Stimulated activated CD4-positive, alpha-beta T cell treated with anti-CD3 and anti-CD28 coated beads, TNF-alpha, amount 100 ng/mL, for 1 hour (primary cell): ENCODE measurements at places on chromosomes 16 and 17.

DNA sequence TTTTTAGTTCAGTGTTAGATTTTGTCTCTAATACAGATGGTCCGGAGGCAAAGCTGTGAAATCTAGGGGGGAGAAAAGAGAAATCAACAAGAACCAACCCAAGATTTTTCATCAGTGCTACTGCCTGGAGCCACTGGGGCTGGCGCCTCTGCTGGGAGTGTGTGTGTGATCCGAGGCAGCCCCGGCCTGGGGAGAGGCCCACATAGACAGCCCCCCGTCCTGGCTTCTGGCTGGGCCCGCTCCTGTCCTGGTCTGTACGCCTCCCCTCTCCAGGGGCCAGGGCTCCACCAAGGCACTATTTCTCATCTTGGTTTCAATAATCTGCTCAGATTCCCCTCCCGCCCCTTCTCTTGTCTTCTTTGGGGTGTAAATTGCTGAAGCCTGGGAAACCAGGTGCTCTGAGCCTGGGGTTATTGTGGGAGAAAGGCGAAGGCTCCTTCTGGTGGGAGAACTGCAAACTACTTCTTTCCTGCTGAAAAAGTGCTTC is 7.8 kb downstream of the BAHCC1 start:
- DNase-seq, result no peak

DNA sequence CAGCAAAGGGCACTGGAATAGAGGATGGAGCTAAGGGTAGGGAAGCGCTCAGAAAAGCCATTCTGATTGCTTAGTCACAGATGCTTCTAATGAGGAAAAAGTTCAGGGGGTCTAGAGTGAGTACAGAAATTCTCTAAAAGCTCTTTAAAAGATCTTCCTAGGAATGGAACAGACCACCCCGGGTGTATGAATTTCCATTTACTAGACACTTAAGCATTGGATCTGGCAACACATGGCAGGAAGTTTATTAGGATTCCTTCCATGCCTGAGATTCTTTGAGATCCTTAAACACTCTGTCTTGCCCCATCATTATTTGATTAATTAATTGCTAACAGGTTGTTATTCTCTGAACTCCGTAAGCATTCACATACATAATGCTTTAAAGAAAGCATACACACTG is 8.5 kb downstream of the KRTAP9-7 start:
- no peak for DNase-seq

- DNase-seq, result no peak
Observed at GRCh38 chr17:61492759-61493526, 40.7 kb downstream of the TBX4 start.

GRCh38 chr16:28300327-28300726 is 8.0 kb downstream of the SBK1 start:
- DNase-seq, result no peak

DNA sequence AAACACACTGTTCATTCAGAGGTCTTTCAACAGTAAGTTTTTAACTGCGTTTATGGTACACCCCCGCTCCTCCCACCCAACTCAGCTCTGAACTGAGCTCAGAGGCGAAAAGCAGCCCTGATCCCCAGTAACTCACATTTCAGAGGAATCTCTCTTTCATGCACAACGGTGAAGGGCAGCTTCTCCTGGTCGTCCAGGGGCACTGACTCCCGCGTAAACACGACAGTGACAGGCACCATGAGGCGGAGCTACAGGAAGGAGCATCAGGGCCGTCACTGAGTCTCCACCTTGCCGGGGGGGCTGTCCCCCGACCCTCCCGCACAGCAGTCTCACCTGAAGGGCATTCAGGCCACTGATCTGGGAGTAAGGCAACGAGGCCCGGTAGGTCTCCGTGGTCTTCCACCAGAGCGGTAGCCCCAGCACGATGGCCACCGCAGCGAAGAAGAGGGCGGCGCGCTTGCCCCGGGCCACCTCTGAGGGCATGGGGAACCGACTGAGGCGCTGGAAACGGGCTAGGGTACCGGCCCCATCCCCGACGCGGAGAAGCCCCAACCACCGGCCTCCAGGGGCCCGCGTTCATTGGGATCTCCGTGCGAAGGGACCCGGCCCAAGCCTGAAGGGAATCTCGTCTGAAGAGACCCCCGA is 486 bp downstream of the PIGS start:
- no peak for DNase-seq

- DNase-seq, result no peak
Observed at GRCh38 chr16:81635063-81635937, 143.8 kb upstream of the PLCG2 start.

DNA sequence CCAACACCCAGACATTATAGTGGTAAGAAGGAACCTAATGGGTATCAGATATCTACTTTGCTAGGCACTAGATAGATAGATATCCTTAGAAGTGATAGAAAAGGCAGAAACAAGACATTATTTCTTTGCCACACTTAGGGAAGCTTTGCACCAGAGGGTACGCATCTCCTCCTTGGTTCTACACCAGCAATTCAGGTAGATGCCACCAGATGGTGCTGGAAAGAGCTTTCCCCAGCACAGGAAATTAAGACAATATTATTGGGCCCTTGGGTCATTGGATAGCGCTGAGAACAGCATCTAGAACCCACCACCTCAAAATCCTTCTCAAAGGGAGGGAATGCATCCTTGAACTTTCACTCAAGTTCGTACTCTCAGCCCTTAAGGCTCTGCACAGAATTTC is 173.8 kb upstream of the CCL2 start:
- DNase-seq, result no peak

DNA sequence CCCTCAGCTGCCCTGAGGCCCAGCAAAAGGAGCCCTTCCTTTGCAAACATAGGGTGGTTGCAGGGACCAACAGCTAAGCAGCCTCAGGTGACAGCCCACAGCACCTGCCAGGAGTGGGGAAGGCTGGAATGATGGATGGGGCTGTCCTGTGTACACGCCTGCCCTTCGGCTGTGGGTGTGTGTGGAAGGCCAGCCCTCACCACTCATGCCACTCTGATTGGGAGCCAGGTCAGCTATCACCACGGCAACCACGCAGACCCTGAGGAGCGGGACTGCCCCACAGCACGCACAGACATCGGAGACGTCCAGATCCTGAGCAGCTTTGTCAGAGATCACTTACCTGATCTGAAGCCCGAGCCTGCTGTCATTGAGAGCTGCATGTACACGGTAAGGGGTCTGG is 11.9 kb downstream of the PIPOX start:
- no peak for DNase-seq

- DNase-seq, result peak; percentile 54
Observed at GRCh38 chr17:7915611-7916384, at the start of gene RNF227. Gene RNF227, minus strand, starts transcription at chr17:7916289. Its CDS starts 94 bp downstream, at chr17:7916195.

- DNase-seq, result no peak
Observed at GRCh38 chr17:48543854-48544348, 1.0 kb downstream of the HOXB2 start.

GRCh38 chr17:67672592-67673335 is 45.0 kb upstream of the NOL11 start:
- DNase-seq, result no peak

DNA sequence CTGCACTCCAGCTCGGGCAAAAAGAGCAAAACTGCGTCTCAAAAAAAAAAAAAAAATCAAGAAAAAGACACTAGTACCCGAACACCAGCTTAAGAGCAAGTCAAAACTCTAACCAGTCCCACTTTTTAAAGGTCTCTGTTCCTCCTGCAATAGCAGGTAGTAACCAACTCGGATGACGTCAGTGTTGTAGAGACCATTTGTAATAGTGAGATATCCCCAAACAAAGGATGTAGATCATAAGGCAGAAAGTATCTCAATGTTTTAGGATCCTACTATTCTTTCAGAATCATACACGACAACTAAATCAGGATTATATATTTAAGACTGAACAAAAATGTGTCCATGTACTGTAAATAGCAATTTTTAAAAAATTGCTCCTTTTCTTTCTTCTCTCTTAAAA is 2.4 kb downstream of the JPT1 start:
- DNase-seq, result no peak

DNA sequence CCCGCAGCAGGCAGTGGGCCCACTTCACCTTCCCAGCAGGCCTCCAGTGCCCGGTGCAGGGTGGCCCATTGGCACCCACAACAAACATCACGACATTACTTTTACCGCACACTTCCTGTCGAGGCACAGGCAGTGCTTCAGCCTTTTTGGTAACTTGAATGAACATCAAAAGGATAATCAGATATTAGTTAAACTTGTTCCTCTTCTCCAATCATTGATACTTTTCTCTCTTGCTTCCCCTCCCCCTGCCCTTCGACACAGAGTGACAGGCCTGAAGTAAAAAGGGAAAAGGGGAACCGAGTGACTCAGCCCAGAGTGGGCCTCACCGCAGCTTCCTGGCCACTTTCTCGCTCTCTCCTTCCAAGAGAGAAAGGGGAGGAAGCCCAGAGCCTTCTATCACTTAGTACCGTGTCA is 507.0 kb downstream of the MAF start:
- no peak for DNase-seq

- no peak for DNase-seq
Observed at GRCh38 chr16:66318505-66318904, 48.0 kb upstream of the CDH5 start.

GRCh38 chr16:62814891-62815290 is 778.7 kb upstream of the CDH8 start:
- no peak for DNase-seq

DNA sequence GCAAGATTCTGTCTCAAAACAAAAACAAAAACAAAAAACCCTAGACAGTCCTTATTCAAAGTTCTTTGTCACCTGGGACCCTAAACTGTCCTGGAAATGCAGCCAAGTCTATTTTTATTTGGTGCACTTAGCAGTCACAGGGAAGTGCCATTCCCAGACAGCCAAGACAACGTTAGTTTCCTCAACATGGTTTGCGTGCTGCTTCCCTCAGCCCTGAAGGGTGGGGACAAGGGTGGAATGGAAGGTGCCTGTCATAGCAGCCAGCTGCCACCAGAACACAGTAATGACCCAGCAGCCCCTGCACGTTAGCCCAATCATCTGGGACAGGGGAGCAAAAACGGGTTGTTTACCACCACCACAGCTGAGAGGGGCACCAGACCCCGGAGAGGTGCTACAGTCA is 16.9 kb downstream of the CREBBP start:
- no peak for DNase-seq

GRCh38 chr16:15523939-15524338 is 89.6 kb downstream of the BMERB1 start:
- no peak for DNase-seq

GRCh38 chr17:43784628-43785101 is 4.4 kb downstream of the CFAP97D1 start:
- DNase-seq, result no peak

GRCh38 chr16:2451851-2452320 is 8.0 kb upstream of the TEDC2 start:
- no peak for DNase-seq

GRCh38 chr17:47800686-47801085 is 20.9 kb downstream of the OSBPL7 start:
- DNase-seq, result no peak

DNA sequence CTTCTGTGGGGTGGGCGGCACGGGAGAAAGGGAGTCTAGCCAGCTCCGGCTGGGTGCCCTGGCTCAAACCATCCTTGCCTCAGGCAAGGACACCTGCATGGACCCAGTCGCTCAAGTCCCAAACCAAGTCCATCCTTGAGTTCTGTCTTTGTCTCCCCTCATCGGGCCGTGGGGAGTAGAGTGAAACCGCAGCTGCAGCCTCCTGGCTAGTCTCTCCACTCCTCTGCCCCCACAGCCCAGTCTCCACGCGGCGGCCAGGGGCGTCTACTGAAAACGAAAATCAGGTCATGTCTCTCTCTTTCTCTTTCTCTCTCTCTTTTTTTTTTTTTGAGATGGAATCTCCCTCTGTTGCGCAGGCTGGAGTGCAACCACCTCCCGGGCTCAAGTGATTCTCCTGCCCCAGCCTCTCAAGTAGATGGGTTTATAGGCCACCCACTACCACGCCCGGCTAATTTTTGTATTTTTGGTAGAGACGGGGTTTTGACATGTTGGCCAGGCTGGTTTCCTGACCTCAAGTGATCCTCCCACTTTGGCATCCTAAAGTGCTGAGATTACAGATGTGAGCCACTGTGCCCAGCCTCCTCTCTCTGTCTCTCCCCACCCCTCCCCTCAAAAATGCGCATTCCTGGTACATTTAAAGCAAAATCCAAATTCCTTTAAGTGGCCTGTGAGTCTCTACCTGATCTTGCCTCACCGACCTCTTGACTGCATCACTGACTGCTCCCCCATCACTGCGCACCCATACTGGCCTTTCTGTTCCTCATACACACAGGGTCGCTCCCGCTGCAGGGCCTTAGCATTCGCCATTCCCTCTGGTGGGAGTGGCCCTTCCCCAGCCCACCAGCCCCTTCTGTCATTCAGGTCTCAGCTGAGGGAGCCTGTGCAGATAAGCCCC is 17.7 kb upstream of the RMI2 start:
- no peak for DNase-seq

DNA sequence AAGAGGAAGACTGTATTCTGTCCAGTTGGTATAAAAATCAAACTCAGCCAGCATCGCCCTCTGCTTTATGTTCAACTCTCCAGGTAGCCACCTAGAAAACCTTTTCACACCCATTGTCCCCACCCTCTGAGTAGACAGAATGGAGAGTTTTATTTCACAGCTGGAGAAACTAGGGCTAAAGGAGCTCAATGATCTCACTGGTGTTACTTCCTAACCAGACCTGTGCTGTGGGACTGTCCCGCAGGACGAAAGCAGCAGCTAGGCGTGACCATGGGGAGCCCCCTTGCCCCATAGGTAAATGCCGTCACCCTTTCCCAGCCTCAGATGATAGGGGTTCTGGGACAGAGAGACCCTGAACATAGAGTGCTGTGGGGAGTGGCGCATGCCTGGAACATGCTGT is 67.7 kb downstream of the CYLD start:
- DNase-seq, result no peak

GRCh38 chr17:50048988-50049387 is 6.9 kb upstream of the ITGA3 start:
- DNase-seq, result no peak

- no peak for DNase-seq
Observed at GRCh38 chr16:21600031-21600773, 825 bp downstream of the METTL9 start.

GRCh38 chr17:4536742-4537411 is 18.3 kb downstream of the MYBBP1A start:
- DNase-seq, result no peak

GRCh38 chr17:34811561-34811960 is 149.7 kb downstream of the CCT6B start:
- no peak for DNase-seq

DNA sequence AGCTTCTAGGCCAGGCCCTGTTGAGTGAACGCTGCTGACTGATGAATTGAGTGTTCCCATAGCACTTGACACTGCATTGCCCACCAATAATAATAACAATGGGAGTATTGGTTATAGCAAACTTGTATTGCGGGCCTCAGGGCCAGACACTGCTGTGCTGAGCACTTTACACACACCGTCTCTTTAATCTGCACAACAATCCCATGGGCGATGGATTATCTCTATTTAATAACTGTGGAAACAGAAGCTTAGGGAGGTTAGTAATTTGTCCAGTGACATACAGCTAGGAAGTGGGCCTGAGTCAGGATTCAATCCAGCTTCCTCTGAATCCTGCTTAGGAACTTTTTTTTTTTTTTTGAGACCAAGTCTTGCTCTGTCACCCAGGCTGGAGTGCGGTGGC is 11.2 kb downstream of the ARHGAP23 start:
- no peak for DNase-seq
